ENCODE measurements at places on chromosomes 3 and 15. TPM values are rescaled to one million over a fixed set of nuclear protein-coding genes. Genes with fewer than 3 reads are reported as not detected.

The PCYT1A gene
- 65.5 TPM for total RNA-seq

DNA sequence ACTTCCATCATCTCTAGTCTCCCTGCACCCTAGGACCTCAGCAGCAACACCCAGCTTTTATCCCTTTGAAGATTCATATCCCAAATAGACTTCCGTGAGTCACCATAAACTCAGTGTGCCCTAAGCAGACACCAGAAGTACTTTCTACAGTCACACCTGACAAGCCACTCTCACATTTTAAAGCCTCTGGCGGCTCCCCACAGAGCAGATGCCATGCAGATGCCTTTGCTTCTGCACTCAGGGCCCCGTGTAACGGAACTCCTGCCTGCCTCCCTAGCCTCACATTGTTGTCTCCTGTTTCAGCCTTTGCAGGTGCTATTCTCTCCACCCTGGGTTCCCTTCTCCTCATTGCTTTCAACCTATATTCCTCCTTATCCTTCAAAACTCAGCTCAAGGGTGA is 155.5 kb upstream of the SLC24A5 start:
- DNase-seq: no peak

- DNase-seq: no peak
Measured at GRCh38 chr15:73617913-73618312, 15.3 kb downstream of the NPTN start.

DNA sequence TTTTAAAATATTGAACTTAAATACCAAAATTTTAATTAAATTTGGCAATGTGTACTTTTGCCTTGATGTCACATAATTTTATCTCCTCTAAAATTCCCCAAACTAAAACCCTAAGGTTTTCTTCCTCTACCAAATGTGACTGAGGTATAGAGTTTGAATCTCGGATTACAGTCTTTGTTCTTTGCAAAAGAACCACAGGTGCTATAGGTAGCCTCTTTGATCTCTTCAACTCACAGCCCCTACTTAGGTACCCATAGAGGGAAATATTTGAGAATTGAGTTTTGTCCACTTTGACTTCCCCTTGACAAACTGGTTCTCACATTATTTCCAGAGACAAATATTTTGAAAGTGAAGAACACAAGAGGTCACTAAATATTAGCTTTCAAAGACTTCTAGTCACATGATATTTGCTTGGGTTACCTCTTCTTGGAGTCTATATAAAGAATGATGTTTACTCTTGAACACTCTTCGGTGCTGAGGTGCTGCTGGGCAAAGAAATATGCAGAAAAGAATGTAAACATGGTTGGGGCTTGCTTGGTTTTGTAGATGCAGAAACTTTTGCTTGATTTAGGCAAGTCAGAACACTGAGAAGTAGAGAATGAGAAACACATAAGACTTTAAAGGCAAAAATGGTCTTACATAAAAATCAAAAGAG is 120.8 kb upstream of the MCTP2 start:
- no peak for DNase-seq

- no peak for DNase-seq
Measured at GRCh38 chr15:66114863-66115425, 138.6 kb downstream of the MEGF11 start.

DNA sequence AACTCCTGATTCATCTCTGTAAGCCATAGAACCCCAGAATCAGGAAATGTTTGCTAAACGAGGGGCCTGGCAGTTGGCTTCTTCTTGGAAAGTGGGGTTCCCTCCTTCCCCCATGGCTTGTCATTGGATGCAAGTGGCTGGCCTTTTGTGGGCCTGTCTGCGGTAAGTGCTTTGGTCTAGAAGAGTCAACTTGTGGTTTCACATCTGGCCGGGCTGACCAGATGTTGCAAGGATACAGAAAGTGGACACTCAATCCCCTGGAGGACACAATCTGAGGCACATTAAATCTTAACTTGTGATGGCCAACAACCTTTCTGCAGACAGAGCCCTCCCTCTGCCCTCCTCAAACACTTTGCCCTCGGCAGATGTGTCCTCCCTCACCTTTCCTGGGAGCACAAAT is 1.1 kb downstream of the FAH start:
- no peak for DNase-seq
